Neural progenitor cell (in vitro differentiated cells): ENCODE measurements at places on chromosomes 12 and 14. TPM values are rescaled to one million over a fixed set of nuclear protein-coding genes. Genes with fewer than 3 reads are reported as not detected.

DNA sequence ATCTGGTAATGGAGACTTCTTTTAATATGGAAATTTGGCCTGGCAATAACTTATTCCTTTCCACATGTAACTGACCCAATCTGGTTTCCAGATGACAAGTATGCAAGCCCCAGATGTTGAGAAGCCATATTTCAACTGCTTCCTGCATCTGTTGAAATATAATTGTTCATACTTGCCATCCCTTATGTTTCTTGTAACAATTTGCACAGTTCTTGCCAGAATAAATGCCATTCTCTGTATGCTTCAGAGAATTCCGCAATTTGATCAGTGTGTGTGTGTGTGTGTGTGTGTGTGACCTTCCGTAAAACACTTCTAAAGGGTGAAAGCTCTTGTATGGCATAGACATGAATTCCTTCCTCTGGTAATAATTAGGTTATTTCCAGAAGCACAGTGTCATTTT, 1.8 kb upstream of the CLEC2A start:
- DNase-seq = no peak

DNA sequence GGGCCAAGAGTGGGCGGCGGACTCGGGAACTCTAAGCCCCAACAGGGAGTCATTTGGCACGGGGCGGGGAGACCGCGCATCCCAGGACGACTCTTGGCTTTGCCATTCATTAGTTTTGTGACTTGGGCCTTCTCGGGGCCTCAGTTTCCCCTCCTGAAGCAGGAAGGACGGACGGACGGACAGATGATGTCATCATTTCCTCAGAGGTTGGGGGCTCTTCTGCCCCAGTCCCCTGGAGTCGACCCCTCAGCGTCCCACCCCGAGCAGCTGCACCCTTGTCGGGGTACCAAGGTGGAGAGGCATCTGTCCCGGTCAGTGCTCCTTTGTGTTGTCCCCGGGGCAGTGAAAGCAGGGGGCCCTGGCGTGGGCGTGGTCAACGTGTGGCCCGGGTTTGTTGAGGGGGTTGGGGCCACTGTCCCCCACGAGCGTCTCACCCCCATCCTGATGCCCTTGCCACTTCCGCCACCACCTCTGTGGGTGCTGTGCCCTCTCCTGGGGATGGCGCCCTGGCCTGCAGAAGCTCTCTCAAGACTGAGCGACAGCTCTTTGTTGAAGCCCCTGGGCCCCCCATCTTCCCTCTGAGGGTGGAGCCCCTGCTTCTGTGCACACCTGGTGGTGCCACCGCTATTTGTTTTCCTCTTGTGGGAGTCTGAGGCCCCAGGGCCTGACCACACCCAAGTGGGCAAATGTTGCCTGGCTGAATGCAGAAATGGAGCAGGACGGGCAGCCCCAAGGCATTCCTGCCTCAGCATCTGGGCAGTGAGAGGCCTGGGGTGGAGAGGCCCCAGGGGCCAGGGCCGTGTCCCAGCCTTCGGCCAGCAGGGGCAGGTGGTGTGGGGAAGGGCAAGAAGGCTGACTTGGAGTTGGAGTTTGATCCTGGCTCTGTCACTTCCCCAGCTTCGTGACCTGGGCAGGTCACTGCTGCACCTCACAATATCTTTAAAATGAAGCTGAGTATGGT, 896 bp downstream of the HHIPL1 start:
- DNase-seq = no peak

DNA sequence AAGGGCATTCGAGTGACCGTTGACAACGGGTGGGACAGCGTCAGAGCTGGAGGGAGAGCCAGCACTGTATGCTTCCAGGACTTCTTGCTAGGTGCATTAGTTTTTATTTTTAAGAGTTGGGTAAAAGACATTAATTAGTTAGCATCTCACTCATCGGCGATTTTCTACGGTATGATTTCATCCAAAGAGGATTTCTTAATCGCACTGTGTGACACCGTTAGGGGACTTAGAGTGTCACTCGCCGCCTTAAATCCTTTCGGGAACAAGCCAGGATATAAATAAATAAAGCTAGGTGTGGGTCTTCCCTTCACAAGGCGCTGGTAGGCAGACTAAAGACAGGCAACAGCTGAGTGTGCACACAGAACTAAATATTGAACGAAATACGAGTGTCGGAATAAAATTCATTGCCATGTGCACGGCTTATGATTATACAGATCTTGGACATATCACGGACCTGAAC, 869 bp upstream of the NOVA1 start:
- no peak for DNase-seq

Gene NRDE2
- total RNA-seq = 10.2 and 13.1 TPM in 2 replicates

GRCh38 chr12:89267404-89267803, 84.9 kb downstream of the DUSP6 start:
- no peak for DNase-seq

DNA sequence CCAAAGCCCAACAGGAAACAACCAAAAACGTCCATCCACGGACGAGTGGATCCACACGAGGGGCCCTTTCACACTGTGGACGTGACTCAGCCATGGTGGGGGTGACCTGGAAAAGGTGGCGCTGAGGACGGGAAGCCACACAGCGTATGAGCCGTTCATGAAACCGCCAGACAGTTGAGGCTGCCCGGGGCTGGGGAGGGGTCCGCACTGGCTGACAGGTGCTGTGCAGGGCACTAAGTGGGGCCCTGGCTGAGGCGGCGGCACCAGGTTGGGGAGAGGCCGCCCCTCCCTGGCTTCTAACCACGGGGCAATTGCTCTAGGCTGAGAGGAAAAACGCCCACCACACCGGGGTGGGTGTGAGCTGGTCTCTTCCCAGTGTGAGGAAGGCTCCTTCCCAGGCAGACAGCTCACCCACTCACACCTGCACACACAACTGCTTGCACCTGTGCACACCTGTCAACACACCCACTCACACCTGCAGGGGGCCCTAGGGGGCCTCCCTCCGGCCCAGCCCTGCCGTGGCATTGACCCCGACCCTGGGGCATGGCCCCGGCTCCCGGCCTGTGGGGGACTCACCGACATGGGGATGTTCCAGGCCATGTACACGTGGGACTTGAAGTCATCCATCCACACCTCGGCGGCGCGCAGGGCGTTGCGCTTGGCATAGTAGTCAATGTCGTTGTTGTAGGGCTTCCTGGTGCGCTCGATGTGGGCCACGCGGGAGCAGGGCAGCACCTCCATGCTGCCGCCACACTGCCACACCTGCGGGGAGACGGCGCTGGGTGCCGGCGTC, 58.9 kb downstream of the NOC4L start:
- no peak for DNase-seq
